ENCODE measurements at places on chromosomes 1 and 21.

GRCh38 chr1:160338580-160338979, 4.5 kb downstream of the COPA start:
- DNase-seq, result no peak

DNA sequence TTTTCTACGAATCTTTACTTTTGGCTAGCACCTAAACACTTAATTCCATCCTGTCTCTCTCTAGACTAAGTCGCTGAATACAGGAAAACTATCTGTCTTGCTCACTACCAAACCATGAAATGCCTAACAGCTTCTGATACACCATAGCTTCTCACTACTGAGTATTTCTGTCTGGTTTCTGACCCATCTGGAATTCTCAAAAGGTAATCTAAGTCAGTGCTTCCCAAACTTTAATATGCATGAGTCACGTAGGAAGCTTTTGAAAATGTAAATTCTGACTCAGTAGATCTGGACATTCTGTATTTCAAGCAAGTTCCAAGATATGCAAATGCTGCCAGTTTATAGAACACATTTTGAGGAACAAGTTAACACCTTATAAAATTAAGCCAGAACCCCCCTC, 9.2 kb upstream of the OVGP1 start:
- no peak for DNase-seq

DNA sequence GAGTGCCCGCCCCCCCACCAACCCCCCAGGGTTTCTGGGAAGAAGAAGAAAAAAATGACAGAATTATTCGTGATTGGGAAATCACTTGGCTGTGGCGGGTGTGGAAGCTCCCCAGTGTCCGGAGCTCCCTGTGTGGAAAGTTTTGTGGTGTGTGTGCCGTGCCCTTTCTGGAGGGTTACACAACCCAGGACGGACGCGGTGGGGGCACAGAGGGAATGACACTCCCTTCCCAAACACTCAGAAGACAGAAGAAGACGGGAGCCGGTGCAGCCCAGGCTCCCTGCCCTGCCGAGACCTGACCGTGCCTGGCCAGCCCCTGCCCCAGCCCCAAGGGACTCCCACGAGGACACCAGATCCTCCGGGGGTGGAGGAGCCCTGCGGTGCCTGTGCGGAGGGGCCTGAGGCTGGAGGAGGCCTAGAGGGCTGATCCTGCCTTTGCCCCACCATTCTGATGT, 33.0 kb upstream of the ADARB1 start:
- peak; percentile 59 for DNase-seq

DNA sequence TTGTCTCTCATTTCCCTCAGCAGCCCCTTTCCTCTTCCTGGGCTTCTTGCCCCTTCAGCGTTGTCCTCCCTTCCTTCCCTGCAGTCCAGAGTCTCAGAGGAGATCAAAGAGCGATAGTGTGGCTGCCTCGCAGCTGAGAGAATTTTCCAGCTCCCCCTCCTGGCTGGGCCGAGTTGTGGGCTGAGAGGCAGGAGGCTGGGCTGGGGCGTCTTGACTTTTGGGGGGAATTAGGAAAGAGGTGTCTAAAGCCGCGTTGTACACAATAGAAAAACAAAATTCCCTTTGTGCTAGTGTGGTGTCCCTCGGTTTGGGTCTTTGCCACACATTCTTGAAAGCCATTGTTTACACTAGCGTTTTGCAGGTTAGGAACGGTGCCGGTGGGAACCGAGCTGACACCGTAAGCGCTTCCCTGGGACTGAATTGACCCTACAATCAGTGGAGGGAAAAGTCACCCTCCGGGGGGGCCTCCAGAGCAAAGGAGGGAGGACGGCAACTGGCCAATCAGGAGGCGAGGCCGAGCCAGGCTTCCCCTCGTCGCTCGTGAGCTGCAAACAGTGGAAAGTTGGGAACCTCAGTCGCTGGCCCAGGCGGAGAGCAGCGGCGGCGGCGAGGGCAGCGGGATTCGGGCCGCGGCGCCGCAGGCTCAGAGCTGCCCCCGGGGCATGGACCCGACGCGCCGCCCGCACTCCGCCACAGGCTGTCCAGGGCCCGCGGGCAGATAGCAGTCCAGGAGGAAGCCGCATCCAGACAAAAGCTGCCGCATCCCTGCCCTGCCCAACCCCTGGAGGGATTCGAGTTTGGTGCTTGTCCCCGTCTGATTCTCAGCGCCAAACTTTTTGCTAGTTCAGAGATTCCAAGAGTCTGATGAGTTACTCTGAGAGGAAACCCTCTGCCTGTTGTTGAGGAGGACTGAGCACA, at the start of gene HMCN1:
HMCN1 (plus strand) TSS at position 574 of the 918 bp plus-strand sequence. CDS start 389 bp downstream, outside the sequence.
- DNase-seq, result peak; percentile 54

DNA sequence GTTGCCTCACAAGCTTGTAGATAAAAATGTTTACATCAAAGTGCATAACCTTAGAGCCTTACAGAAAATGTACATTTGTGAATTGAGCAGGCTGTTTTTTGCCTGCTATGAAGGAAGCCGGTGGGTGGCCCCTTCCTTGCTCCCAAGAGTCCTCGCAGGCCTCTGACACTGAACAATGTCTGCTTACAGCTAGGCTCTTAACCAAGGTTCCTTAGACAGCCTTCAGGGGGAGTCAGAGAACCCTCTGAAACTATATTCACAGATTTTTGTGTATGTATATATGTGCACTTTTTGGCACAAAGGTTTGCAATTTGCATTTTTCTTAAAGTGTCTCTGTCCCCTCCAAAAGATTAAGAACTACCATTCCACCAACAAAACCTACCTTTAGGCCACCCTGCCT, 282.6 kb downstream of the BARHL2 start:
- peak; percentile 2 for DNase-seq

DNA sequence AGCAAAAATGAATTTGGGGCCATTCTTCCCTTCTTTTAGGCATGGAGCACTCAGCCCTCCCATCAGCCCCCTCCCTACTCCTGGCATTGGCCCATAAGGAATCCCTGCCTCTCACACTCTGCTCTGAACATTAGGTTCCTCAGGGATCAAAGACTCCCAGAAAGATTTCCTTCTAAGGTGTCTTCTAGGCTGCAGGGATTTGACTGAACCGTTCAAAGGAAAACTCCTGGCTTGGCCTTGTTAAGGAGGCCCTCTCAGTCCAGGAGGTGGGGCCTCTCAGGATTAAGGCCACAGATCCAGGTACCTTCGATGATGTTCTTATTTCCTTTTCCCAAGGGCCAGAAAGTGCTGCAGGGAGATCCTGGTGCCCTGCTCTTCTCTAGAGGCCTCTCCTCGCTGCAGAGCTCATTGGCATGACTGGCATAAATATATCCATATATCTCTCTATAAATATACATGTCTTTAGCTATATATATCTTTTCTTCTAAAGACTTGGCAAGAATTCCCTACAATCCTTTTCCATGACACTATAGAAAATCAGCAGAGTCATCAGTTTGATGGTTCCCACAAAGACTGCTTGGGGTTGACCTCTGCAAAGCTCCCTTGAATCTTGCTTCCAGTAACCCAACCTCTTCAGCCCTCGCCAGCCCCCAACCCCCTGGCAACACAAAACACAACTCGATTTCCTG, 59.1 kb downstream of the PLXNA2 start:
- DNase-seq, result no peak

DNA sequence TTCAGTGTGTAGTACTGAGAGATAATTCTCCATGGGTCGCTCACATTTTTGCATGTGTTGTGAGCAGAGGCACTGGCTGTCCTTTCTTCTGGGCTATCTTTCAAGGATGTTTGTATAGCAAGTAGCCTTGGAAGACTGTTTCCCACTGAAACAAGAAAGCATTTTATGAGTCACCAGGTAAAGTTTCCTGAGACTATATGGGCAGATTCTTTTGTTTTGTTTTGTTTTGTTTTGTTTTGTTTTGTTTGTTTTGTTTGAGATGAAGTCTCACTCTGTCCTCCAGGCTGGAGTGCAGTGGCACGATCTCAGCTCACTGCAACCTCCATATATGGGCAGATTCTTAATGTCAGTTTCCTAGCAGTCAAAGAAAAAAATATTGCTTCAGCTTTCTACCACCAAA, 912.6 kb downstream of the TTLL7 start:
- peak; percentile 24 for DNase-seq

- no peak for DNase-seq
These were observed 296.1 kb upstream of the SGIP1 start for GRCh38 chr1:66237722-66238479.

- DNase-seq, result no peak
These were observed 33.7 kb downstream of the PRDM15 start for GRCh38 chr21:41845310-41846032.

DNA sequence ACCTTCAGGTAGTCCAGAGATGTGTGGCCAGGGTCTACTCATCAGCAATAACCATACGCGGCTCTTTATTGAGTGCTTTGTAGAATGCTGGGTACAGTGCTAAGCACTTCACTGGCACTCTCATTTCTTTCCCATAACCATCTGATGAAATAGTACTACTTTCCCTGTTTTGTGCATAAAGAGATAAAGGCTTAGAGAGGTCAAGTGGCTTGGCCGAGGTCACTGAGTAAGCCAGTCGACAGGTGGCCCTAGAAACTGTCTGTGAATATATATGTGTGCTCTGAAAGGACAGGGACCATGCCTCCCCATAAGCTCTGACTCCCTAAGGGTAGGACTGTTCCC, 52.8 kb downstream of the NENF start:
- DNase-seq, result no peak
